ENCODE measurements at places on chromosomes 16 and 17.

DNA sequence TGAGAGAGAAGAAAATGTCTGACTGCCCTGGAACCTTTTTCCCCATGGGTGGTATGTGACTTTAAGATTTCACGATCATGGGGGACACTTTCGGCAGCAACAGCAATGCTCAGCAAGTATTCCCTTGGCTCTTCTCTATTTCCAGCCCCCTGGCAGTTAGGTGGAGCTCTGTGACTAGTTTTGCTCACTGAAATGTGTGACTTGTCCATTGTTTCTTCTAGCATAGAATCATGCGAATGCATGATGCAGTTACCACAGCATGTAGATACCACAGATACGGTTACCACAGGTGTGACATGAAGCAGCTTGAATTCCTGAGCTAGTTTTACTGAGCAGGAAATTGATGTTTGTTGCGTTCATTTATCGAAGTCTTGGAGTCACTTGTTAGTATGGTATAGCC lies 1034.5 kb upstream of the EEF2KMT start:
- DNase-seq = no peak

DNA sequence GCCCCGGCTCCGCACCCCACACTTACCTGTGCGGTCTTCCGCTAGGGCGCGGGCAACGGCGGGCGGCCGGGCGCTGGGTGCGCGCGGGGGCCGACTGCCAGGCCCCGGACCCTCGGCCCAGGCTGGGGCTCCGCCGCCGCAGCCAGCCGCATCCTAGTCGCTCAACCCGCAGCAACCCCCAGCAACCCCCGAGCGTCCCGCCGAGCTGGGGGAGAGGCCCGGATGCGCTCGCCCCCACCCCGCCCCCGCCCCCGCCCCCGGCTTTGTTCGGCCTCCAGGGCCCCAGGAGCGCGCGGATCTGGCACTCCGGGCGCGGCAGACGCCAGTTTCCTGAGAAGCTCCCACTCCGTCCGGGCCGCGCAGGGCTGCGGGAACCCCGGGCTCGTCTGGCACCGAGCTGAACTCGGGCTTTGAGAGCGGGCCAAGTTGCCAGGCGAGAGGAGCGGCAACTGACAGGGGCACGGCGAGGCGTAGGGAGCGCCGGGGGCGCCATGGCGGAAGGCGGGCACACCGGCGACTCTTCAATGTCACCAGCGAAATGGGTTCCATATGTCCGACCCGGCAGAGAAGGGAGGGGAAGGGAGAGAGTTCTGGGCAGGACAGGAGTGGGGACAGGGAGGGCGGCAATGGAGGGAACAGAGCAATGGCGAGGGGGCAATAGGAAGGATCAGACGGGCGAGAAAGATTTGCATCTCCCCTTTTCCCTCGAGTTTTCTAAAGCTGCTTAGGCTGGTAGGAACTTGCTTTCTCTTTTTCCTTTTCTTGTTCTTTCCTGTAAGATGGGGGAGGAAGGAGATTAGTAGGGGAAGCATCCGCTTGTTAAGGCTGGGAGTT lies 13.7 kb downstream of the HOXB4 start:
- DNase-seq = no peak

DNA sequence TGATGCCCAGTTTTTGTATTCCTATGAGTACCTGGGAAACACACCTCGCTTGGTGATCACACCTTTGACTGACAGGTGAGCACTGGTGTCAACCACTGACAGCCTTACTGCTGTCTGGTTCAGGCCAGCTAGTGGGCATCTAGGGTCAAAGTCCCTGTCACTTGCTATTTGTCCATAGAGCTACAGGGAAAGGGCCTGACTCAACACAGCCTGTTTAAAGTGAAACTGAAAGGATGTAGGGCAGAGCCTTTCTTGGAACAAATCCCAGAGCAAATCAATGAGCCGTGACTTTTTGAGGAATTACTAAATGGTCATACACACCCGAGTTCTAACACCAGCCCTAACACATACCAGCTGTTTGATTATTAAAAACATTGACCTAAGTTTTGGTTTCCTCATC lies 106.8 kb downstream of the DNAH9 start:
- no peak for DNase-seq

- no peak for DNase-seq
These were observed 8.3 kb downstream of the OTOP3 start for GRCh38 chr17:74943808-74944522.

GRCh38 chr16:87927195-87927562 lies 9.2 kb downstream of the CA5A start:
- DNase-seq = no peak

- DNase-seq = peak; percentile 78
These were observed 5.4 kb upstream of the NFATC3 start for GRCh38 chr16:68079626-68080344.

GRCh38 chr17:80446645-80447405 lies 29.6 kb downstream of the NPTX1 start:
- no peak for DNase-seq

- peak; percentile 67 for DNase-seq
These were observed 32.8 kb downstream of the TEX14 start for GRCh38 chr17:58658804-58659713.

- DNase-seq = no peak
These were observed 742 bp upstream of the FBXO31 start for GRCh38 chr16:87384162-87384874.

DNA sequence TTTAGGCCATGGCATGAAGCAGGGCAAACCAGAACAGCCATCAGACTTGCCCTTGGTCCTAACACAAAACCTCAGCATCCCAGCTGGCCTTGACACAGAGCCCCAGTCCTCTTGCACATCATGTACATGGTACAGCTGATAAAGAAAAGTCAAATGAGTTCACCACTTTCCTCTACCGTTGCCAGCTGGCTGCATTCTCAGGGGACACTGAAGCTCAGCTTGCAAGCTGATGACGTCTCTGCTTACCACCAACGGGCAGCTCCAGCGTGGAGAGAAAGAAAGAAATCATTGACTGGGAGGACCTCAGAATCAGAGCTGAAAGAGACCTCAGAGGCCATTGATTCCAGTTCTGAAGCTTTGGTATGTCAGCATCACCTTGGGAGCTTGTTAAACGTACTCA lies 80.7 kb upstream of the CES5A start:
- DNase-seq = no peak

- no peak for DNase-seq
These were observed 19.6 kb downstream of the NT5M start for GRCh38 chr17:17322516-17323510.

GRCh38 chr17:17236295-17237025 lies 508 bp downstream of the FLCN start:
- DNase-seq = no peak
